A549 treated with CpdA at 1 μM for 4 hours (cell line): ENCODE measurements at places on chromosomes 11 and 22. TPM values are rescaled to one million over a fixed set of nuclear protein-coding genes. Genes with fewer than 3 reads are reported as not detected.

The IGSF9B gene
- 1.1 to 2.4 TPM (median 1.5 TPM) in 5 replicates for total RNA-seq

The CAPN1 gene
- total RNA-seq = 97.3 to 113 TPM (median 101 TPM) in 5 replicates

The MMP1 gene
- 0.96 to 1.7 TPM (median 1.2 TPM) in 5 replicates for total RNA-seq

The TEX54 gene
- not detected in 5 replicates for total RNA-seq

The STIM1 gene
- 23.0 to 27.0 TPM (median 25.3 TPM) in 5 replicates for total RNA-seq
